ENCODE measurements at places on chromosomes 7 and 10.

DNA sequence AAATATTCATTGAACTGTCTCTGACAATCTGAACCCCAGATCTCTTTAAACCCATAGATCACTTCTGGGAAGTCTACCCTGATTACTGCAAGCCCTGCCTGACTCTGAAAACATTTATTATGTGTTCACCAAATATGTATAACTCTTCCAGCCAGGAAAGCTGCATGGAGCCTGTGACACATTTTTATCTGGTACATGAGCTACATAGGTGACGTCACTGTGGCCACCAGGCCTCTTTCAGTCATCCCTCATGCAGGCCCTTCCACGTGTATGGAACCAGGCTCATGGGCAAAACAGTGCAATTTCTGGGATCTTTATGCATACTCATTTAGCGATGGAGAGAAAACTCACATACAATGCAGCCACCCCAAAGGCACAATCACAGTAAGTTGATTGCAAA lies 133.9 kb upstream of the NUPR2 start:
- DNase-seq = no peak

DNA sequence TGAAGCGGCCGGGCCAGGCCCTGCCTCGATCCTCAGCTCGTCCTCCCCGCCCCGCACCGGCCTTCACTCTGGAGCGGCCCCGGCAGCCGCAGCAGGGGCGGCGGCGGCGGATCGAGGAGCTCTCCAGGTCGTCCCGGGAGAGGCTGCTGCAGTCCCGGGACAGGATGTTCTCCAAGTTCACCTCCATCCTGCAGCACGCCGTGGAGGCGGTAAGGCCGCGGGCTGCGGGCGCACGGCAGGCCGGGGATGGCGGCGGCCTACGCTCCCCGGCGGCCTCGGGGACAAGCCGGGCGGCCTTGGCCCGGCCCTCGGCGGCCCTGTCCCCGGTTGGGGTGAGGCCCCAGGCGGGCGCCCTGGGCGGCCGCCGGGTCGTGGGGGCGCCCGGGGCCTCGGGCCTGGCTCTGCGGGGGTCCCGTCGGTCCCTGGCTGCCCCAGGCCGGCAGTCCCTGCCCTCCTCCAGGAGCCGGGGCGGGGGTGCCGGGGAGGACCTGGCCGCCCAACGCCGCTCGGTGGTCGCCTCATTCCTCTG lies 399 bp downstream of the FHIP2A start:
- peak; percentile 50 for DNase-seq

- DNase-seq = no peak
Measured at GRCh38 chr10:15461353-15462108, 90.4 kb upstream of the FAM171A1 start.

DNA sequence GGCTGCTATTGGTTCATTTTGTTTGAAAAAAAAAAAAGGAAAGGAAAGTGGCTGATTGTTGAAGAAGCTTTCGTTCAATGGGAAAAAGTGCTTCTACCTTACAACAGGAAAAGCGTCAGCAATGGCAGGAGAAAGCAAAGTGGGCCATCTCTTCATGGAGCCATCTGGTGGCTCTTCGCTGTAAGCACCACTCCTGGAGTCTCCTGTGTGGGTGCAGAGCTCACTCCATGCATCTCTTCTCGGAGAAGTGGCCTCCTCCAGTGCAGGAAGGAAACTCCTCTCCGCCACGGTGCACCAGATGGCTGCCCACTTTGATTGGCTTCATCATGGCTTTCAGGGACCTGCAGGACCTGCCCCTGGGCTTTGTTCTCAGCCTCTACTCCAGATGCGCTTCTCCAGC lies 250.9 kb downstream of the PTEN start:
- DNase-seq = peak; percentile 27

GRCh38 chr10:8060010-8060703 lies 5.7 kb downstream of the GATA3 start:
- peak; percentile 62 for DNase-seq

DNA sequence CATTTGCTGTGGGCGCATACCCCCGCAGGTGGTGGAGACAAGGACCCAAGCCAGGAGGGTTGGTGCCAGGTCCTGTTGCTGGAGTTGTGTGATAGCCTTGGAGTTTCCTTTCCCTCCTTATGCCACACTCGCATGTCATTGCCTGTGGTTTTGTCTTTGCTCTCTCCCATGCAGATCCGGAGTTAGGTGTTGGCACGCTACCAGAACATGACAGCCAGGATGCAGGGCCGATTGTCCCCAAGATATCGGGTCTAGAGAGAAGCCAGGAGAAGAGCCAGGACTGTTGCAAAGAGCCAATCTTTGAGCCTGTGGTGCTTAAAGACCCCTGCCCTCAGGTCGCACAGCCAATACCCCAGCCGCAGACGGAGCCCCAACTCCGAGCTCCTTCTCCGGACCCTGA lies 369.2 kb upstream of the GALNT17 start:
- no peak for DNase-seq

GRCh38 chr10:21281765-21282484 lies 243.6 kb downstream of the SKIDA1 start:
- no peak for DNase-seq

DNA sequence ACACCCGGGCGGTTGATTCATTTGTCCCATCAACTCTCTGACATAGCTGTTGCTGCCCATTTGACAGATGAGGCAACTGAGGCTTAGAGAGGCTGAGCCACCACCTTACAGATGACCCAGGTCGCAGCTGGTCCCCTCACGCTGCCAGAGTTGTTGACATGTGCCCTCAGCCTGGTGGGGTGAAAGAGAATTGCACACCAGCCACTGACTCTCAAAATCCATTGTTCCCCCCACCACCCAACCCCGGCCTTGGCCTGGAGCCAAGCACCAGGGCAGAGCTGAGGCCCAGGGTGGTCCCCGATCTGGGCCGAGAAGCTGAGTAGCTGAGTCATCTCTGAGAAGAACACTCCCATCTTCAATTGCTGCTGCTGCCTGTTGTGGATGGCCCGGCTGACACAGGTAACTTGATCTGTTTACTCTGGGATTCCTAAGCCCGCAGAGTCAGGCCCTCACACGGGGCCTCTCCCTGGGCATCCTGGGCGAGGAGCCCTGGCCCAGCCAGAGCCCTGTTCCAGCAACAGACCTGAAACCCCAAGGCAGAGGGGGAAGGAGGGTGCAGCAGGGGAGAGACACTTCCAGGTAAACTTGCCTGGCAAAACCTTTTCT lies 27.5 kb downstream of the PVRIG start:
- DNase-seq = no peak

- no peak for DNase-seq
Measured at GRCh38 chr7:4162884-4163564, 519.1 kb upstream of the FOXK1 start.

- no peak for DNase-seq
Measured at GRCh38 chr7:100855515-100855914, 3.0 kb downstream of the SLC12A9 start.

DNA sequence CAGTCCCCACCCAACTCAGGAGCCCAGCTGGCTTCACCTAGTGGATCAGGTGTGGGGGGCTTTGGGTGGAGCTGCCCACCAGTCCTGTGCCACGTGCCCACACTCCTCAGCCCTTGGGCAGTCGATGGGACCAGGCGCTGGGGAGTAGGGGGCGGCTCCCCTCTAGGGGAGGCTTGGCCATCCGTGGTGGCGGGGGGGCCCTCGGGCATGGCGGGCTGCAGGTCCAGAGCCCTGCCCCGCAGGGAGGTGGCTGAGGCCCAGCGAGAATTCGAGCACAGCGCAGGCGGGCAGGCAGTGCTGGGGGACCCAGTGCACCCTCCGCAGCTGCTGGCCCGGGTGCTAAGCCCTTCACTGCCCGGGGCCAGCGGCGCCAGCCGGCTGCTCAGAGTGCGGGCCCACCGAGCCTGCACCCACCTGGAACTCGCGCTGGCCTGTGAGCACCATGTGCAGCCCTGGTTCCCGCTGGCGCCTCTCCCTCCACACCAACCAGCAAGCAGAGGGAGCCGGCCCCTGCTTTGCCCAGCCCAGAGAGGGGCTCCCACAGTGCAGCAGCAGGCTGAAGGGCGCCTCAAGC lies 29.3 kb downstream of the ASNS start:
- no peak for DNase-seq

DNA sequence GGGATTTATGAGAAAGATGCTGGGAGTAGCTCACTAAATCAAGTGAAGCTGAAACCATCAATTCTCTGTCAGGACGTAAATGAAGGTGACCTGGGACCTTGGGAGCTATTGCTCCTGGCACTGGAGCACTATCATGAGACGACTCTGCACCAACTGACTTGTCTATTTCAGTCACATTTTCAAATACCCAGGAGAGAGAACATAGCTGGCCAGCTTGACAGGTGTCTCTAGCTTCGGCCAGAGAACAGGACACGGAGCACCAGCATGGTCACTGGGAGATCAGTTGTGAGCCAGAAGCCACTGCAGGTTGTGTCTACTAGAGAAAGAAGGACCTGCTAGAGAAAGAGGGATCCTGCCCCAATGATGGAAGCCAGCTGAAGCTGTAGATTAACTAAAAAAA lies 17.4 kb upstream of the ATOH7 start:
- no peak for DNase-seq

- no peak for DNase-seq
Measured at GRCh38 chr7:50564171-50564570, 1.0 kb downstream of the DDC start.

DNA sequence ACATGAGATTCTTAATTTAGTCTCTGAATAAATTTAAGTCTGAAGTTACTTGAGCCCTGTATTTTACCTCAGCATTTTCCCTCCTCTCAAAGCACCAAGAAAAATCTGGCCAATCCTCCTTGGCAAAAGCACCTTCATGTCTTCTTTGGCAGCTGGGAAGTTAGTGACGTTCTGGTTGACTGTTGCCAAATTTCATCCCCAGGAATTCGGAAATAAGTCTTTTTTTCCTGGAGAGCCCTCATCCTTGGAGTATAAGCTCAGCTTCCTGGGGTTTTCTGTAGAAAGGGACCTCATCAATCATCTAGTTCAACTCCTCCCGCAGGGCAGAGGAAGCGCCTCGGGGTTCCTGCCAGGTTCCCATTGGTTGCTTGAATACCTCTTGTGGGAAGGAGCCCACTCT lies 377.6 kb downstream of the PHTF2 start:
- DNase-seq = no peak

DNA sequence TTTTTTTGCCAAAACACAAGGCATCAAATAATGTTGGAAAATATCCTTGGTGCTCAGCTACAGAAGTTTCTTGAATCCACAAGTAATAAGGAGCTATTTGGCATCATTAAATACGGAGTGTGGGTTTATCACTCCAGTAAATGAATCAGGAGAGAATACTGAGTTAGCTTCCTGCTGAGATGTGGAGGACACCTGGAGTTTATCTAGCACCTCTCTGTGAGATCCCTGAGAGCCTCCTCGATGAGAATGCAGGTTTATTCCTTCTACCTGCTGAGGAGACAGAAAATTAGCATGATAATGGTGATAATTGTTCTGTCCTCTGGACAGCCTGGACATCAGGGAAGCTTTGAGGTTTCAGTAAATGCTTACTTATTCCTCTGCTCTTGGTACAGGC lies 40.5 kb downstream of the NRG3 start:
- DNase-seq = no peak

DNA sequence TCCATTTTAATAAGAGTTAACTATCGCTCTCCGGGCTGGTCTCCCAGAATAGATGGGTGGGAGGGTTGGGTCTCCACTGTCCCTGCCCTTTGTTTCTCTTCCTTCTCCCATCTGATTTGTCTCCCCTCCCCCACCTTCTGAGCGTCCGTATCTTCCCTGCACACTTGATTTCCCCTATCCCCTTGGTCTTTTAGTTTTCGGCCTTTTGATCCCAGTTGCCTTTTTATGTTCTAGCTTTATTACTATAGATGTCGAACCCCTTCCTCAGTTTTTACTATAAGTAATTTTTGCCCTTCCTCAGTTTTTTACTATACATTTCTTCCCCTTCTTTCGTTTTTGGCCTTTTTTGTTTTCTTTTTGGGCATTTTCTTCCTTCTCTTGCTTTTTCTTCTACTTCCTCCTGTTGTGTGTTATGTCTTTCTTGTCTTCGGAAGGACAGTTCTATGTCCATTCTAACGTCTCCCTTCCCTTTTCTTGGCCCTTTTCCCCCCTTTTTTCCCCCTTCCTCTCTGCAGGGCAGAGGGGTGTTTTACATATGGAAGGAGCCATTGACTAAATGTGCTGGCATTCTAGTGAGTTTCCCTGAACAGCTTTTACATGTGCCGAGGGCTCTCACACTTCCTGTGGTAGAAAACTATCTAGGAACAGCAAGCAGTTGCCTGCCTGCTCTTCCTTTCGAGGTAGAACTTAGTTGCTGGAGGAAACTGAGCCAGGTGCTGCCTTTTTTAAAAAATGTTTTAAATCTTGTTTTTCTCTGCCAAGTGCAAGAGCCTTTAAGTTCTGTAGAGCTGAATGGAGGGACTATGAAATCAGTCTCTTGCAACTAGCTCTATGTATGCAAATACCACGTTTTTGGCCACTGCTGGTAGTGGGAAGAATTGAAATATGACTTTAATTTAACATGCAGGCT lies 2.8 kb downstream of the TET1 start:
- no peak for DNase-seq

GRCh38 chr10:124648131-124648475 lies 96.1 kb downstream of the FAM53B start:
- no peak for DNase-seq

DNA sequence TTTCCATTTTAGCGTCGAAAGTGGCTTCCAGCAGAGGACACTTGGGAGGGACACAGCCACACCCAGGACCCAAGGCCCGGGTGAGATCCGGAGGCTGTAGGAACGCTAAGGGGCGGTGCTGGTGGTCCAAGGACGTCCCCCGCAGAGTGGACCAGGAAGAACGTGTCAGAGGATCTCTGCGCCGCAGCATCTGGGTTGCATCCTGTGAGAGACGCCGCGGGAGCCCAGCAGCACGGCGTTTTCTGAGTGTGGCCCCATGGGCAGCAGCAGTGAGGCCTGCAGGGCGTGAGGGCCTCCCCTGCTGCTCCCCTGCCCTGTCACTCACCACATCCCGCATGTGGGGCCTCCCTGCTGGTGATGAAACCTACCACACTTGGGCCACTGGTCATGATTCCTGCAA lies 40.5 kb upstream of the BNIP3 start:
- no peak for DNase-seq

DNA sequence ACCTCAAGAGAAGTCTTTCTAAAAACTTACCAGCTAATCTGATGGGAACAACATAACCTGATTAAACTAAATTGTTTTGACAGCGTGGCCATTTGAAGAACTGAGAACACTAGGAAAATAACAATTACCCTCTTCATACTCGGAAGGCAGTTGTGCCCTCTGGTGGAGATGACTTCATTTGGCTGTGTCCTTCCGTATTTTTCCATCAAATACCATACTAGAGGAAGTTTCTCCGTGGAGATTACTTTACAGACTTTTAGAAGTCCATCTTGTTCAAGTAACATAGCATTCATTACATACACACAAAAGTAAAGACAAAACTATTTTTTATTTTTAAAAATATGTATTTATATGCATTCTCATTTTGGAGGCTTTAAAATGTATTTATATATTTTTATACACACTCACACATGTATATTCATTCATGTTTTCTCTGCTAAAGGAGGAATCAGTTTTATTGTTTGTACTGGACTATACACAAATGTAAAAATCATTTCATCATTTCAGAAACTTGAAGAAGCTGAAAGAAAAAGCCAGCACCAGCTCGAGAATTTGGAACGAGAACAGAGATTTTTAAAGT lies 25.2 kb downstream of the SMNDC1 start:
- peak; percentile 48 for DNase-seq

- DNase-seq = no peak
Measured at GRCh38 chr7:135748770-135749169, at the start of gene FAM180A. Gene FAM180A (minus strand): TSS chr7:135748813. CDS start chr7:135748580, 233 bp downstream.

GRCh38 chr10:85152496-85152895 lies 824.1 kb downstream of the CCSER2 start:
- DNase-seq = no peak

- no peak for DNase-seq
Measured at GRCh38 chr10:60495338-60496055, 105.8 kb upstream of the ANK3 start.
